ENCODE measurements at places on chromosomes 6 and 20.

DNA sequence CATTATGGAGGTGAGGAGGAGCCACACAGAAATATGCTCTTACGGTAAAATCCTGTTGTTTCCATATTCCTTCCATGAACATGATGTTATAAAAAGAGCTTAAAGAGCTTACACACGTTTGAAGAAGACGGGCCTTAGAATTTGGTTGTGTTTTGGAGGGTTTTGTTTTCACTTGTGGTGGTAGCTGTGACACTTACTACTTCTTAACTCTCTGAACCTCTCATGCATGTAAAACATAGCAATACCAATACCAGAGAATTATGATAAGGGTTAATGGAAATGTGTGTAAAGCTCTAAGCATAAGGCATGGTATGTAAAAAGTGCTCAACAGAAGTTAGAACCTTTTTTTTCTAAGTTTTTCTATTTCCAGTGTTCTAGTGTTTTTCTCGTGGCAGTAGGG lies 256.1 kb upstream of the KCNQ5 start:
- DNase-seq: no peak

GRCh38 chr6:34390531-34391472 lies 1.7 kb downstream of the NUDT3 start:
- DNase-seq: no peak

DNA sequence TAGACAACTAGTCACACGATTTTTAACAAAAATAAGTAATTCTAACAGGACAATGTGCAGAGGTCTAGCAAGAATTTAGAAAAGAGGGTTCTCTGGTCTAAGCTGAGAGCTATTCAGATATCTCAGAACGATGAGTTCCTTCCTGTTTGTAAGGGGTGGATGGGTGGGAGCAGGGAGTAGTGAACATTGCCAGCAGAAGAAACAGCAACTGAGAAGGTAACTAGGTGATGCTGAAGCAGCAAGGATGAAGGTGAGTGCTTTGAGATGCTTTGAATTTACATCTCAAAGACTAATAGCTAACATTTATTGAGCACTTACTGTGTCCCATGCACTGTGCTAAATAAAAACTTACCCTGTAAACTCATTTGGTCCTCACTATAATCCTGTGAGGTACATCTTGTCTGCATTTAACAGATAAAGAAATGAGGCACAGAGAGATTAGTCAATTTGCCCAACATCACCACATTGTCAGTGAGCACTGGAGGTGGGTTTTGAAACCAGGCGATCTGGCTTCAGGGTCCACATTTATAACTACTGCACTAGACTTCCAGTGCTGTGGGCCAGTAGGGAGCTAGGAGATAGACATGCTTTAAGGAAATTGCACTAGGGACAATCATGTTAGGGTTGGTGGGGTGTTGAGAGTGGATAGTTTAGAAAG lies 15.7 kb downstream of the BRD2 start:
- DNase-seq: no peak

DNA sequence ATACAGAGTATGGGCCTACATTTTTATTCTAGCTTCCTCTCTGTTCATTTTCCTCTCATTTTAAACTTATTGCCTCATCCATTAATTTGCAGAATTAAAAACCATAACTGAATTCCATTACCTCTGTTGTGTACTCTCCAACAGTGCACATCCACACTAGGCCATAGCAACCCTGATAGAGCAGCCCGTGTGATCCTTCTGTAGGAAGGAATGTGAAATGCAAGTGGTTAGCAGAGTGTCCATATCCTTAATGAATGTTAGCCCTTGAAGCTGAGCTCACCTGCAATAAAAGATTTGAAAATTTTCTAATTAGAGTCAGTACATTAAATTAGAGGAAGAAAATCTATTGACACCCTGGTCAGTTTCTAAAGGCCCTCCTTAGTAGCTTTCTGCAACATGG lies 6.5 kb upstream of the GRIK2 start:
- no peak for DNase-seq

DNA sequence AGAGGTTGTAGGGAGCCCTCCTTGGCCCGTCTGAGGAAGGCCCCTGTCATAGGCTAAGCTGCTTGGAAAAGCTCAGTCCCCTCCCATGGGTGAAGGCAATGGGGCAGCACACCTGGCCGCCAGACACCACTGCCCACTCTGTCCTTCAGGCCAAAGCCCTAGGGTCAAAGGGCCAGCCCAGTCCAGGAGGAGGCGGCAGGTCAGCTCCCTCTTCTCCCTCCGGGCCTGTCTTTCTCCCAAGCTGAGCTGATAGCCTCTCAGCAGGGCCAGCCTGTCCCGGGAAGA lies 5.1 kb upstream of the CLPSL2 start:
- no peak for DNase-seq

DNA sequence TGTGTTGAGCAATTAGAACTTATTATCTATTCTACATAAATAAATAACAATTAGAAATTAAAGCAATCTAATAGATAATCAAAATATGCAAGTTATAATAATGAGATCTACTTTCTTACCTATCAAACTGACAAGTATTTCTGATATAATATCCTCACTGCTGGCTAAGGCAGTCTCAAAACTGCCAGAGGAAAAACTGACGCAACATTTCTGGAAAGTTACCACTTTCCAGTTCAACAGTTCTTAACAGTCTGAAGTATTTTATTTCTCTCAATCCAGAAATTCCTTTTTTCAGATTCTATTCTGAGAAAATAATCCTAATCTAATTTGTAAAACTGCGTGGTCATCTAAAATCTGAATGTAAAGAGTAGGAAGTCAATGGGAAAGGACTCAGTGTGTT lies 121.0 kb downstream of the TRDN start:
- DNase-seq: no peak

- no peak for DNase-seq
Observed at GRCh38 chr20:57476084-57476526, 48.8 kb downstream of the CTCFL start.

GRCh38 chr6:158517581-158517980 lies 42.3 kb upstream of the TMEM181 start:
- DNase-seq: no peak

DNA sequence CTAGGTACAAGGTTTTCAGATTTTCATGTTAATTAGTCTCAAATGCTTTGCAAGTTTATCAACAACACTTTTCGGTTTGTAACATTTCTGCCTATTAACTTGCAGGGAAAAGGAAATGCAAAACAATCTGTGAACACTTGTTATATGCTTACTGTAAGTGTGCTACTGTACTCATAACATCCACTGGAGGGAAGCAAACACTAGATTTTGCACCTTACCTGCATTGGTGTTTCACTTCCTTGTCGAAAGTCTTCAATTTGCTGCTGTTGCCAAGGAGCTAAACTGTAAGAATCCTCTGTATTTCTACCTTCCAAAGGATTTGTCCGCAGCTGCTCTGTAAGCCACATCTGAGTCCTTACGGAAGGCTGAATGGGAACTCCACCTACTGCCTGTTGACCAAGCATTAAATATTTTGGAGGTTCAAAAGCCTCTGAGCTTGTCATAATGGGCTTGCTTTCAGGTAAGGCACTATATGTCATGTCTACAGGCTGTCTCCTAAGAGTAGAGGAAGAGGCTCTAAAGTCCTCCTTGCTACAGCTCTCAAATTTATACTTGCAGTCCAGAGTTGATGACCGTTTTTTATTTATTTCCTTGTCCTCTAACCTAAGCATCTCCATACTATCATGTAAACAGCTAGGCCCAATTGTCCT lies 17.3 kb downstream of the PLN start:
- no peak for DNase-seq

- DNase-seq: no peak
Observed at GRCh38 chr20:58395604-58396003, 6.6 kb downstream of the VAPB start.

DNA sequence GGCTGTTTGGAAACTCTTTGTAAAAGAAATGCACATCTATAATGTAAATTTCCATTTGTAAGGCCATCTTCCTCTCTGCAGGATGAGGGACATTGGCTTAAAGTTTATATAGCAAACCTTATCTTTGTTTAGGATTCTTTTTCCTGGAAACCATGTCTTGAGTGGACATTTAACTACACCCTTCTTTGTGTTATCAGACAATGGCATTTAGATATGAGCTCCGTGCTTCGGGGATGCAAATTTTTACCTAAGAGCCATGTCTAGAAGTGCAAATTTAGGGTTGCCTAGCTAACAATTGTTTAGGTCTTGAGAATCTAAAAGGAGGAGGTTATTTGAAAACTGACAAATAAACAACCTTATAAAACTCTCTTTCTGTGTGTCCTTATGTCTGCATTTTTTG lies 623.8 kb downstream of the MMUT start:
- no peak for DNase-seq

DNA sequence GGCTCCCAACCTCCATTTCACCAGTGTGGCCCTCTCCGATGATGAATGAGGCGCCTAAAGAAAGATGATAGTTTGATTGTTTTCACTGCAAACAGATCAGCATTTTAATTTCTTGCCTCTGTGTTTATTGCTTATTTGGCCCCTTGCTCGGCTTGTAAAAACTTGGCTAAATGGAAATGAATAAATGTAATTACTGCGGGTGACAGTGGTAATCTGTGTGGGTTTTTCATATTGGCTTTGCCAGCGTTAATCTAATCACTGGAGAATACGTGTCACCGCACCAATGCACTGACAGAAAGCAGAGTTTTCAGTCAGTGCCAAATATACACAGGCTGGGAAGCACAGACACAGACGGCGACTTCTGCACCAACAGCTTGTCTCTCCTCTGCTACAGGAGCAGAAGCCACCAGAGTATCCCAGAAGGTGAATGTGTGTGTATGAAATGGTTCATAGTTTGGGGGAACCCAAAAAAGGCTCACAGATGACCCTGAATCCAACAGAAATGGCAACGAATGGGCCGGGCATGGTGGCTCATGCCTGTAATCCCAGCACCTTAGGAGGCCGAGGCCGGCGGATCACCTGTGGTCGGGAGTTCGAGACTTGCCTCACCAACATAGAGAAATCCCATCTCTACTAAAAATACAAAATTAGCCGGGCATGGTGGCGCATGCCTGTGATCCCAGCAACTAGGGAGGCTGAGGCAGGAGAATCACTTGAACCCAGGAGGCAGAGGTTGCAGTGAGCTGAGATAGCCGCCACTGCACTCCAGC lies 534.0 kb downstream of the PKHD1 start:
- DNase-seq: no peak

DNA sequence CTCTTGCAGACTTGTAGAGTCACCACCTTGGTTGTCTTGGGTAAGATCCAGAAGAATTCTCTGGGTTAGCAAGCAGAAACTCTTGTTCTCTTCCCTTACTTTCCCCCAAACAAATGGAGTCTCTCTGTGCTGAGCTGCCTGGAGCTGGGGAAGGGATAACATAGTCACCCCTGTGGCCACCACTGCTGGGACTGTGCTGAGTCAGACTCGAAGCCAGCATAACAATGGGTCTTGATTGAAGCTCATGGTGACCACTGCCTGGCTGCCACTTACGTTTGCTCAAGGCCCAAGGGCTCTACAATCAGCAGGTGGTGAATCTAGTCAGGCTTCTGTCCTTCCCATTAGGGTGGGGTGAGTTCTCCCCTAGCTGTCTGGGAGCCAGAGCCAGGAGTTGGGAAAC lies 15.4 kb upstream of the ERVFRD-1 start:
- DNase-seq: no peak

- DNase-seq: no peak
Observed at GRCh38 chr6:2157441-2158127, 87.8 kb downstream of the GMDS start.

DNA sequence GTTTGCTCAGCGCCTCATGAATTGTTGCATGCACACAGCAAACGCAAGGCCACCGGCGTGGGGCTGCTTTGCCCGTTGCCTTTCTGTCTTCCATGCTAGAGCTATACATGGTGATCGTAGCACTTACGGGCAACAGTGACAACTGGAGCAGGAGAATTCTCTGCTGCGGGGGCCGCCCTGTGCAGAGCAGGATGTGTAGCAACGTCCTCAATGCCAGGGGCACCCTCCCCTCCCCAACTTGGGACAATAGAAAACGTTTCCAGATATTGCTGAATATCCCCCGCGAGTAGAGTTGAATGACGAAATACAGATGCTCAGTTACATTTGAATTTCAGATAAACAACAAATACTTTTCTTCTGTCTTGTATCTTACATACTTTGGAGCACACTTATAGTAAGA lies 198.7 kb downstream of the TFAP2C start:
- DNase-seq: no peak

GRCh38 chr6:106056060-106056745 lies 29.9 kb upstream of the PRDM1 start:
- DNase-seq: no peak

- DNase-seq: no peak
Observed at GRCh38 chr6:14728396-14729024, 517.4 kb upstream of the JARID2 start.

DNA sequence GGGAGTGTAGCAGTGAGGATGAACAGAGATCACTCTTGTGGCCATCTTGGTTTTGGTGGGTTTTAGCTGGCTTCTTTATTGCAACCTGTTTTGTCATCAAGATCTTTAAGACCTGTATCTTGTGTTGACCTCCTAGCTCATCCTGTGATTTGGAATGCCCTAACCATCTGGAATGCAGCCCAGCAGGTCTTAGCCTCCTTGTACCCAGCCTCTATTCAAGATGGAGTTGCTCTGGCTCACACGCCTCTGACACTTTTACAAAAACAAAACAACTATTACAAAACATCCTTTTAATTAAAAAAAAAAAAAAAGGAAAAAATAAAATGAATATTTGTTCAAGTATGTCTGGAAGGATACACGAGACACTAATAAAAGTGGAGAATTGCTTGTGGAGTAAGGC lies 62.4 kb downstream of the PHACTR2 start:
- no peak for DNase-seq

GRCh38 chr6:32886681-32887383 lies 32.8 kb downstream of the PSMB9 start:
- no peak for DNase-seq

DNA sequence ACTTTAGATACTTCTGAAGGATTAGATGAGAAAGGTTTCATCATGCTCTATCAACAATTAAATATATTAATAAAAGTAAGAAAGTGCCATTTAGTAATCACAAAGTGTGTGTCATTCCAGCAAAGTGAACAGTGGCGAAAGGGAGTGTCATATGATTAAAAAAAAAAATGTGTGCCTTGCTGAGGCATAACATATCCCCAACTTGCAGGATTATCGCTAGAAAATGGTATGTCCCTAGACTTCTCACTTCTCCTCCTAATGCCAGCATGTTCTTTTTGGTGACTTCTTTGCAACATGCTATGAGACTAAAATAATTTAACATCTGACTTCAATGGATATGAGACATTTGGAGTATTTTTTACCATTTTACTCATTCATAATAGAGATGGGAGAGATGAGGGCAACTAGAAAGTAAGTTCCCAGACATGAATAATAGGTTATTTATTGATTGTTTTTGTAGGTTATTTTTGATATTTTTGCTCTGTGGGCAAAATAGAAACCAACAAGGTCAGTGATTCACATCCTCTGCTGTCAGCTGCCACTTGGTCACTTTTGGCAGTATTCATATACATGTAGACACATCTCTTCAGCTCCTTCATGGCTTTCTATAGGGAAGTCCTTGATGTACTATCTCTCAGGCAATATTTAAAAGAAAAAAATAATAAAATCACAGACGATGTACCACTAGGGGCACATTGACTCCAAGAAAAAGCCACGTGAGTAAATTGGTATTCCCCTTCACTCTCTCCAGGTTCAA lies 370.1 kb downstream of the BMP2 start:
- DNase-seq: no peak

GRCh38 chr6:121614115-121614514 lies 178.7 kb downstream of the GJA1 start:
- DNase-seq: no peak

Data from esophagus squamous epithelium (tissue), 5 donors.